ENCODE measurements at places on chromosomes 7 and 10.

DNA sequence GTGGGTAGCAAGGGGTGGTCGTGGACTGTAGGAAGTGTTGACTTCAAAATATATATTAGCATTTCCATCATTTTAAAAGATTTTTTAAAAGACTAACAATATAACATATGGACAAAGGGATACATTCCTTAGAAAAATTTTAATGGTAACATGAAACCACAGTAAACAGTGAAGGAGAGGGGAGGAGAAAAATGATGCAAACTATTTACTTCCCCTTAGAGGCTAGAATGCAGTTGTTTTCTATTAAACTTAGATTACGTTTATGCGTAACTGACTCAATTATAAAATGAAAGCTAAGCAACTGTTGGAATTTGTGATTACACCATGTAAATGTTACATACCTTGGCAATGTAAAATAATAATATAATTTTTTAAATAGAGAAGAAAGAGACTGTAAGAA, 41.3 kb downstream of the CALD1 start:
- DNase-seq = no peak

DNA sequence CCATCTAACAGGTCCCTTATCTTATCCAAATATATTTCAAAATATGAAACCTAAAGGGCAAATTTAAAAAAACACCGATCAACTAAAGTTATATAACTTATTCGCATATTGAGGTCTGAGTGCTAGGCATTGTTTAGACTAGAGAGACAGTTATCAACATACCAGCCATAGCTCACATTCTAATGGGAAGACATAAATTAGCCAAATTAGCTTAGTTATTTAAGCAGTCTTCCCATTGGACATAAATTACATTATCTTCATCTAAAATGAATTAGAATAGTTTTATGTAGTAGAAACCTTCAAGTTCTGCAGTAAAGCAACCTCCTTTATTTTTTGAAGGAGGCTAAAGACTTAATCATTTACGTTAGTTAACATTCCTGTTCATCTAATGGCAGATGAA, 17.4 kb downstream of the KIF5B start:
- DNase-seq = no peak

DNA sequence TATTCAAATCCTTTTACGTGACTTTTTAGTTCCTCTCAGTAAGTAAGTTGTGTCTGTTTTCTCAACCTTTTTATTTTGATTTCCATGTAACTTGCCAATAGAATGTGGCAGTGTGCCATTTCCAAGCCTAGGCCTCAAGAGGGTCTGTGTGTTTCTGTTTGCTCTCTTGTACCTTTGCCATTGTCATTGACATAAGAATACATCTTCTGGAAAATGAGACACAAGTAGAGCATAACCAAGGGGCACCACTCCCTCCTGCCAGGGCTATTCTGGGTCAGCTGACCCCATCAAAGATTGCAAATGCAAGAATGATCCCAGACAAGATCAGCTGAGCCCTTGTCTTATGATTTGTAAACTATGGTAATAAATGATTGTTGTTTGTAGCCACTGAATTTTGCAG, 524.0 kb downstream of the IPMK start:
- DNase-seq = no peak

DNA sequence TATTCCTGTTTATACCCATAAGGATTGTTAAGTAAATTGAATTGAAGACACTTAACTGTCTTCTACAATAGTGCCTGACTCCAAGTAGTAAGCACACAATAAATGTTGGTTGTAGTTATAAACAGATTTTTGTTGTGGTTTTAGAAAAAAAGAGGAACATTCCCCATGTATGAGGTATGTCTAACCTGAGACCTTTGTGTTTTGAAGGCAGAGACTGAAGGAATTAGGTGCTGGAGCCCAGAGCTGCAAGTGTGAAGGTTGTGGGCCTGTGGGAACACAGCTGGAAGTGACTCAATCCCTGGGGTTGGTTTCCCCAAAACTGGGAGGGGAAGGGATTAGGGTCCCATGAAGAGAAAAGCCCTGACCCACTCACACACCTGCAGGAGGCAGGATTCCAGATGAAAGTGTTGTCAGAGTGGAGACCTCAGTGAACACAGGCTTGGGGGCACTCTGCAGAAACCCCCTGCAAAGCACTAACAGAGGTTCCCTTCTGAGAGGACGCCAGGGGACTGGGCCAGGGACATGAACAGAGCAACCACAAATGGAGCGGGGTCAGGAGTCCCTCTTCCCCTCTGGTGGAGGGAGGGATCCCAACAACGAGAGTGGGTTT, 265.1 kb upstream of the KLF14 start:
- DNase-seq = no peak

- peak; percentile 59 for DNase-seq
Observed at GRCh38 chr7:138875794-138876193, 77.8 kb upstream of the ATP6V0A4 start.

DNA sequence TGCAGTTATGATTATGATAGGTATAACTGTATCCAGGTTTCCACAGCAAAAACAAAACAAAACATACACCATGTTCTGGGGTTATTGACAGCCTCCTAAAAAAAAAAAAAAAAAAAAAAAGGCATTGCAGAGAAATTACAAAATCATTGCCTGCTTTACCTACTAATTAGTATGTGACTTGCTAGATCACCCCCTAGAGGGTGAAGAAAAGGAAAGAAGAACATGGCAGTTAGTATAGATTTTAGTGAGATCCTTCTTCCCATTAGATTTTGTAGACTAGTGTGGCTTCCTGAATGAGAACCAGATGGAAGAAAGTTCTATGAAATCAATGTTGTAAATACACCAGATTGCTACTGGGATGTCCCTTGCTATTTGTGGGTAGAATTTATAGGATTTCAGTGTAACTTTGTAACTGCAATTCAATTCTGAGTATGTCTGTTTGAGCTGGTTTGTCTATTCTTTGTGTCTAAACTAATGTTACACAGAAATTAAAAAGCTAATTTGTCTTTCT, 24.0 kb upstream of the AGBL3 start:
- no peak for DNase-seq

DNA sequence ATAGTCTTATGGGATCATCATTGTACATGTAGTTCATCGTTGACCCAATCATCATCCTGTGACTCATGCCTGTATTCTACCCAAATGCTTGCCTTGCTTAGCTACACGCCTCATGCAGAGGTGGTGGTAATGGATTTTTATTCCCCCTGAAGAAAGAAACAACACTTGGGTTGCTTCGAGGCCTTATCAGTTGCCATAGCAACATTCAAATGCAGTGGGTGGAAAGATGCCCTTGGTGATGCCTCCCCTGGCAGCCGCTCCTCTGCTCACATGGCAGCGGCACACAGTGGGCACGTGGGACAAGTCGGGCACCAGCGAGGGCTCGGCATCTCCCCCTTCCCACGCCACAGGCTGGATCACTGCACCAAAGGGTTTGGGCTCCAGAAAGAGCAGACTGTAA, 54.0 kb upstream of the NMT2 start:
- DNase-seq = no peak

DNA sequence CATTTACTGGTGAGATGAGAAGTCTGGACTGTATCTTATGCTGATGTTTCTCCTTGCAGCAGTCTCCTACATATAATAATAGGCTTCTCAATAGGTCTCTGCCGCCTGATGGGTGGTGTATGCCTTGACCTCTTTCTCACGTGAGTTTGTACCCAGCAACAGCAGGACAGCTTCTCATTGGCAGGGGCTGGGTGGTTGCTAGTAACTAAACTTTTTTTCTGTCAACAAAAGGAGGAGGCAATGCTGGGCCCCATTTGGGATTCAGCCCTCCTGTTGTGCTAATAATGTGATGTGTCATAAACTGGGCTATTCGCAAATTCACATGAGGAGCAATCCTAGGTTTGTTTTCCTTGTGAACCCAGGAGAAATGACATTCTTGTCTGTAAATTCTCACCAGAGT, 533.6 kb downstream of the GATA3 start:
- DNase-seq = no peak

DNA sequence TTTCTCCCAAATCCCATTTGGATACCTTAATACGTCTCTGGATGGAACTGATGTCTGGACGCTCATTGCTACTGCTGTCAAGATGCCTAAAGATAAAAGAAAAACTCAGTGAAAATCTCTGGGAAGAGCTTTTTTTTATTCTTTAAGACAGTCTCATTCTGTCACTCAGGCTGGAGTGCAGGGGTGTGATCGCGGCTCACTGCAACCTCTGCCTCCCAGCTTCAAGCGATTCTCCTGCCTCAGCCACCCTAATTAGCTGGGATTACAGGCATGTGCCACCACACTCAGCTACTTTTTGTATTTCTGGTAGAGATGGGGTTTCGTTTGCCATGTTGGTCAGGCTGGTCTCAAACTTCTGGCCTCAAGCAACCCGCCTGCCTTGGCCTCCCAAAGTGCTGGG, 102.2 kb downstream of the NT5C2 start:
- no peak for DNase-seq

- DNase-seq = no peak
Observed at GRCh38 chr7:157003445-157003755, 7.1 kb downstream of the MNX1 start.

GRCh38 chr7:94590526-94591162, 65.3 kb downstream of the SGCE start:
- no peak for DNase-seq

- DNase-seq = no peak
Observed at GRCh38 chr7:73433924-73434700, 534 bp downstream of the FZD9 start.

GRCh38 chr7:28842769-28843295, 115.3 kb downstream of the TRIL start:
- DNase-seq = no peak

DNA sequence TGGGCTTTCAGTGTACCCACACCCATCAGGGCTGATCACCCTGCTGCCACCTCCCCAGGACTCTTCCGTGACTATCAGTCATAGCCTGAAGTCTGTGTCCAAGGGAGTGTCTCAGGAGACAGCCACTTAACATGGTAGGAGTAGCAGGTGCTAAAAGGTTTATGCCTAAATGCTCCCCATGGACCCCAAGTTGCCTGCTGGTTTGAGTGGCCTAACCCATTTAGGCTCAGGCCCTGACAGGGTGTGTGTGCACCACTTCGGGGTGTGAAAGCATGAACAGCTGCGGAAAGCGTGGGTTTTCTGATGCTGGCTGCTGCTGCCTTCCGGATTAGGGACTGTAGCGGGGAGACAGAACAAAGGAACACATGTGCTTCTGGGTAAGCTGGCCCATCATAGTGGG, 93.2 kb upstream of the SAMD8 start:
- DNase-seq = no peak

- DNase-seq = no peak
Observed at GRCh38 chr7:48899932-48900331, 24.4 kb upstream of the CDC14C start.

- no peak for DNase-seq
Observed at GRCh38 chr10:53702489-53702888, 929.9 kb upstream of the MBL2 start.

GRCh38 chr10:102603946-102604345, 40.3 kb upstream of the TRIM8 start:
- DNase-seq = no peak

- no peak for DNase-seq
Observed at GRCh38 chr7:73896454-73896853, 35.5 kb downstream of the TMEM270 start.

All from activated T-cell treated with anti-CD3 and anti-CD28 coated beads for 24 hours (primary cell).